ENCODE measurements at places on chromosomes 13 and 19.

DNA sequence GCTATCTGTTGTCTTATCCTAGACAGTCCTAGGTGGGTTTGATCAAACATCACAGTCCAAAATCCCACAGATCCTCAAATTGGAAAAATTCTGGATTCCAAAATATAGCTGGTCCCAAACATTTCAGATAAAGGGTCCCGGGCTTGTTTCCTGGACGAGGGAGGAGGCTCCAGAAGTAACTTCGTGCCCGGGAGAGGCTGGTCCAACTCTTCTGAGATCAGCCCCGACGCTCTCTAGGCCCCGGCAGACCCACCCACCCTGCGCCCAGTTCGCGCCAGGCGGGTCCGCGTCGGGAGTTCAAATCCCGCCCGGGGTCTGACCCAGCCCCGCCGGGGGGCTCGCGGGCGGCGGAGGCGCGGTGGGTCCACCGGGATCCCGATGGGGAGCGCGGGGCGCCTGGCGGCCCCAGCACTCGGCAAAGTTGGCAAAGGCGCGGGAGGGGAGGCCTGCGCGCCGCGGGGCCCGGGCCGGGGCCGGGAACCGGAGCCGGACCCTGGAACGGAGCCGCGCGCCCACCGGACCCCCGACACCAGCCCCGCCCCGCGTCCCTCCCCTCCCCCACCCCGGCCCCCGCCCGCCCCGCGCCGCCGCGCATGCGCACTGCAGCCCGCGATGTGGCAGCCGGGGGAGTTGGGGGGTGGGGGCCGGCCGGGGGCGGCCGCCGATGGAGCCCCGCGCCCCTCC is 513 bp downstream of the MIER2 start:
- no peak for DNase-seq

GRCh38 chr19:7478173-7478842 is 10.5 kb downstream of the PEX11G start:
- DNase-seq, result no peak

DNA sequence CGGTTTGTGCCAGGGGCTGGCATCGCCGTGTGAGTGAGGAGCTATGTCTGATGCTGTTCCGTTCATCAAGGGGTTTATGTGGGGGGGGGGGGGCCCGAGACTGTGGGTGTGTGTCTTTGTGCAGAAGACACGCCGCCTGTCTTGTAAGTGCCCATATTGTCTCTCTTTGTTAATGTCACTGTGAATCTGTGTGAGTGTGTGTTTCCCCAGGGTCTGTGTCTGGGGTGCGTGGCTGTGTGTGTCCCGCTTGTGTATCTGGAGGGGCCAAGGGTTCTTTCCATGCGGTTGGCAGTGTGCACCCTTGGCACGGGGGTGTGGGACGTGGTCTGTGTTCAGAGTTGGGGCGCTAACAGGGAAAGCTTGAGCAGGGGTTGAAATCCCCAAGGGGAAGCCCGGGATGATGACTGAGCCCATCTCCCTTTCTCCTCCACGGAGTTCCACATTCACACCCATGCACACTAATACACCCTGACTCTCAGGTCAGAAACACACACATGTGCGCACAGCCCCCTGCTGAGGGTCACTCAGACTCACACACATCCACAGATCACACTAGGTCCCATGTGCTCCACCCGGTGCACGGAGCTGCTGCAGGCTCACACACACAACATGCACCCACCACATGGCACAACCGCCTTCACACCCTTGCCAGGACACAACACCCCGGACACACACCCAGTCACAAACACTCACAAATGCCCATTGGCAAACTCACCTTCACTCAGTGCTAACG is 1.8 kb downstream of the NCAN start:
- DNase-seq, result no peak

GRCh38 chr13:77513719-77514335 is 21.7 kb upstream of the SCEL start:
- no peak for DNase-seq

- no peak for DNase-seq
Measured at GRCh38 chr13:32811297-32811800, 204.9 kb upstream of the KL start.

GRCh38 chr13:107678075-107678689 is 537.2 kb downstream of the LIG4 start:
- no peak for DNase-seq

DNA sequence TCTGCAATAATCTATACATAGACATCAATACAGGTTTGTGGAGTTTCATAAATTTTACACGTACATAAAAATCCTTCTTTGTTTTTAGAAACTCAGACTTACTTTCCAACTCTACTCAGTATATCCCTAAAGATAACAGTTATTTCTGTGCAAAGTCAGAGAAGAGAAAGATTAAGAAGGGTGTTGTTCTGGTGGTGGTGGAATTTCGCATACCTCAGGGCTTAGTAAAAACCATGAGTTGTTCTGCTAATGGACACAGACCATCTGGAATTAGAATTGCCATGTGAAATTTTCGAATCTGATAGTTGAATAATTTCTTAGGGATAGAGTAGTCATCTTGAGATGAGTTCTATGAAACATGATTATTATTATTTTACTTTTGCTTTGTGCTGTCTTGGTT is 102.7 kb downstream of the ZAR1L start:
- peak; percentile 54 for DNase-seq

DNA sequence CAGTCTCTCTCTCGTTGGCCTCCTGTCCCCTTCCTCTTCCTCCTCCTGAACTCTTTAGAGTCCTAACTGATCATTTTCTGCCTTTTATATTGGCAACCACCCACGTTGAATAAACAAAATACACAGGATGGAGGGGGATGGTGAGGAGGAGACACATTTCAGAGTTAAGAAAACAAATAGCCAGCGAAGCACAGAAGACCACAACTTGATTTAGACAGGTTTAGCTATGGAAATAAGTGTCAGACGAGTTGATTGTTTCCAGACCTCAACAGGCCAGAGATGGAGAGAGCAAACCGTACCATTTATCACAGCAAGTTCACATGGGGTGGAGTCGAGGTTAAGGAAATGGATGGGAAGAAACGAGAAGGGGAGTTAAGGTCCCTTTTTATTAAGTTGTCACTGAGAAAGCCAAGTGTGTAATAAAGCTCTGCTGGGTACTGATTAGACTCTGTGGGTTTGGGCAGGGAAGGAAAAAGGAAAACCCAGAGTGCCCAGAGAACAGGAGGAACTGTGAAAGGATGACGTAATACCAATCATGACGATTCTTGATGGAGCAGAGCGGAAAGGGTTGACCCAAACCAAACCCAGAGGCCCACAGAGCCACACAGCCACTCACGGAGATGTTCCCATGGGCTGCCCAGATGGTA is 11.1 kb upstream of the SERP2 start:
- no peak for DNase-seq

Data from AG04449 (cell line).